Ovary (tissue), 10 donors: ENCODE measurements at places on chromosomes 2 and 18.

- H3K27ac ChIP-seq: no peak overlapping the region
- H3K36me3 ChIP-seq: no peaks in the 10 kb centered on the region
- no peaks in the 10 kb centered on the region for H3K27me3 ChIP-seq
- no peaks in the 10 kb centered on the region for H3K4me1 ChIP-seq
- H3K4me3 ChIP-seq: no peak overlapping the region
These were observed 120.6 kb downstream of the PTRHD1 start for GRCh38 chr2:24672589-24672988.

GRCh38 chr2:108805782-108806181 lies 19.2 kb downstream of the CCDC138 start:
- H3K27ac ChIP-seq: no peak overlapping the region
- no peak overlapping the region for H3K4me3 ChIP-seq
- H3K36me3 ChIP-seq: no peaks in the 10 kb centered on the region
- no peak for DNase-seq

DNA sequence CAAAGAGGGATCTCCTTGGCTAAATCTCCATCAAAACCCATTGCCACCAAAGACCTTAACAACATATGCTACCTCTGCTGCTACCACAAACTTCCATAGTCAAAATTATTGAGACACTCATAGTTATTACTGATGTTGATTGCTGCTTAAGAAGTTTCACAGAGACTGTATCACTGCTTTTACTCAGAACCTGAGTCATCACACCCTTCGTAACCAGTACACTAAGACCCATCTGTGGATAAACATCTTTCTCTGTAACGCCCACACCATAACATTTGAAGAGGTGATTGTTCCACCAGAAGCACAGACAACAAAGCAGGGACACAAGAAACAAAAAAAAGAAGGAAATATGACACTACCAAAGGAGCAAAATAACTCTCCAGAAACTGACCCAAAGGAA lies 1563.1 kb downstream of the LRP1B start:
- H3K4me1 ChIP-seq: no peaks in the 10 kb centered on the region
- H3K36me3 ChIP-seq: no peaks in the 10 kb centered on the region
- H3K27ac ChIP-seq: no peak overlapping the region
- DNase-seq: no peak
- H3K4me3 ChIP-seq: no peak overlapping the region

GRCh38 chr2:190746971-190747761 lies 98.3 kb downstream of the NAB1 start:
- no peaks in the 10 kb centered on the region for H3K27me3 ChIP-seq
- no peak overlapping the region for H3K4me3 ChIP-seq
- no peak for DNase-seq
- H3K36me3 ChIP-seq: no peaks in the 10 kb centered on the region
- H3K4me1 ChIP-seq: peaks cover 2% of the 10 kb centered on the region
- H3K27ac ChIP-seq: no peak overlapping the region

GRCh38 chr2:234425639-234426603 lies 71.0 kb downstream of the ARL4C start:
- H3K4me1 ChIP-seq: peaks cover 1% of the 10 kb centered on the region
- DNase-seq: no peak
- no peaks in the 10 kb centered on the region for H3K36me3 ChIP-seq
- no peak overlapping the region for H3K27ac ChIP-seq
- H3K4me3 ChIP-seq: no peak overlapping the region

DNA sequence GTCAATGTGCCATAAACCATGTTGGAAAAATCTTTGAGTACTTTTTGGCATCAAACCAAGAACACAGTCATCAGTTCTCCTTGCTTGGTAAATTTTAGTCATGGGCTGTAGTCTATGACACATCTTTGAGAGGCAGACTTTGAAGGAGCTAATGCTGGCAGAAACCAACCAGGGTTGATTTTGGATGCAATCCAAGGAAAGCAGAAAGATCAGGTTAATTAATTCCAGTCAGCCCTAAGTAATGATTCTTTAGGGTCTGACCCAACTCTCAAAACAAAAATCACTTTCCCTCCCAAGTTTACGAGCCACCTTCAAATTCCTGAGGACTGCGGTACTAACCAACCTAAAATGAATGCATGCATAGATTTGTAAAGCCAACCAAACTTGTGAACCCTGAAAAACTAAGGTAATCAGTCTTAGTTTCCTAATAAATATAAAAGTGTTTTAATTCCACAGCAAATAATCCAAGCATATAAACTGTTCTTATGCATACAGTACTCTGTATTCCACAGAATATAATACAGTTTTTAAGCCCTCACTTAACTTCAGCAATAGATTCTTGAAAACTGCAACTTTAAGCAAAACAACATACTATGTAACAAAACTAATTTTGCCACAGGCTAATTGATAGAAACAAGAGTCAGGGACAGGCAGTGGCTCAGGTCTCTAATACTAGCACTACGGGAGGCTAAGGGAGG lies 22.0 kb downstream of the AP1S3 start:
- H3K27ac ChIP-seq: no peak overlapping the region
- DNase-seq: no peak
- no peaks in the 10 kb centered on the region for H3K36me3 ChIP-seq
- no peaks in the 10 kb centered on the region for H3K27me3 ChIP-seq

DNA sequence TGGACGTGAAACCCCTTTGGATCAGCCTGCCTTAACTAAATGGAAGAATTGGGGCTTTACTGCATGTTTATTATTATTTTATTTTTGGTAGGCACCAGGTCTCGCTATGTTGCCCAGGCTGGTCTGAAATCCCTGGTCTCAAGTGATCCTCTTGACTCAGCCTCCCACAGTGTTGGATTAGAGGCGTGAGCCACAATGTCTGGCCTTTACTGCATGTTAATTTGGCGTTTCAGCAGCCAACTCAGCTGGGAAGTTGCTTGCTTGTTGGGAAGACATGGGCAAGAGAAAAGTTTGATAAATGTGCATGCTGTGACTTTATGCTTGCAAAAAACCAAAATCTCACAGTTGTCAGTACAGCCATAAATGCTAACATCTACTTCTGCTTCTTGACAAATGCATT lies 105.1 kb downstream of the FMNL2 start:
- no peaks in the 10 kb centered on the region for H3K27me3 ChIP-seq
- no peak overlapping the region for H3K4me3 ChIP-seq
- no peaks in the 10 kb centered on the region for H3K36me3 ChIP-seq
- H3K4me1 ChIP-seq: peaks cover 8% of the 10 kb centered on the region

- no peaks in the 10 kb centered on the region for H3K27me3 ChIP-seq
- no peak overlapping the region for H3K27ac ChIP-seq
- no peaks in the 10 kb centered on the region for H3K36me3 ChIP-seq
- H3K4me3 ChIP-seq: no peak overlapping the region
- H3K4me1 ChIP-seq: peaks cover 18% of the 10 kb centered on the region
These were observed 184.1 kb downstream of the HDAC4 start for GRCh38 chr2:239216614-239217273.

GRCh38 chr18:10953672-10954071 lies 195.7 kb downstream of the PIEZO2 start:
- no peaks in the 10 kb centered on the region for H3K4me1 ChIP-seq
- H3K36me3 ChIP-seq: no peaks in the 10 kb centered on the region
- no peak overlapping the region for H3K27ac ChIP-seq
- no peaks in the 10 kb centered on the region for H3K27me3 ChIP-seq
- DNase-seq: no peak

DNA sequence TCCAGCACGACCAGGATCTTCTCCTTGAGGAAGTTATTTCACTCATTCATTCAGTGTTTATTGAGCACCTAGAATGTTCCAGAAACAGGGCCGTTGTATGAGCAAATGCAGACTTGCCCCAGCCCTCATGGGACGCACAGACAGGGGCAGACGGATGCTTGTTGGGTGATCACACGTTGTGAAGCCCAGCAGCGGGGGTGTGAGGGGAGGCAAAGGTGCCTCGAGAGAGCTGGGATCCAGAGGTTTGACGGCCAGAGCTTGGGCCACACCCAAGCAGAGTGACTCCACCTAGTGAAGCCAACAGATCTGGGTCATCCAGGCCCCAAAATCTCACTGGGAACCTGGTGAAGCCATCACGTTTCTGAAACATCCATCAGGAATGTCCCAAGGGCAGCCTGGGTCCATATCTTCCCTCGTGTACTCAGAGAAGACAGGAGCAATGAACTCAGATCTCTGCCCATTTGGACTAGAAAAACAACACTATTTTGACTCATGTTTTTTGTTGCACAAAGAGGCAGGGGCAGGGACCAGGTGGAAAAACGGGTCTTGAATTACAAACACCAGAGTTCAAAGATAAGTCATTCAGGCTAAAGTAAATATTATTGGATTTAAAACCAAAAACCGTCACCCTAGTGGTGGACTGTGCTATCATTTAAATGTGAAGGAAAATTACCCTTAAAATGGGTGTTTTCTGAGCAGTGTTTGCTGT lies 54.9 kb upstream of the RBM44 start:
- no peak for DNase-seq
- no peaks in the 10 kb centered on the region for H3K27me3 ChIP-seq
- no peak overlapping the region for H3K4me3 ChIP-seq

GRCh38 chr2:173441222-173441621 lies 86.5 kb downstream of the CDCA7 start:
- H3K27ac ChIP-seq: no peak overlapping the region
- no peaks in the 10 kb centered on the region for H3K27me3 ChIP-seq
- H3K4me1 ChIP-seq: no peaks in the 10 kb centered on the region
- no peak overlapping the region for H3K4me3 ChIP-seq
- no peaks in the 10 kb centered on the region for H3K36me3 ChIP-seq

GRCh38 chr2:105114551-105114950 lies 76.7 kb downstream of the MRPS9 start:
- no peak for DNase-seq
- H3K36me3 ChIP-seq: no peaks in the 10 kb centered on the region
- H3K4me1 ChIP-seq: no peaks in the 10 kb centered on the region
- H3K27ac ChIP-seq: no peak overlapping the region
- no peaks in the 10 kb centered on the region for H3K27me3 ChIP-seq
- H3K4me3 ChIP-seq: no peak overlapping the region

GRCh38 chr2:50178050-50178449 lies 853.9 kb downstream of the NRXN1 start:
- H3K27ac ChIP-seq: no peak overlapping the region
- H3K4me1 ChIP-seq: no peaks in the 10 kb centered on the region
- no peak for DNase-seq
- H3K36me3 ChIP-seq: no peaks in the 10 kb centered on the region
- no peak overlapping the region for H3K4me3 ChIP-seq

DNA sequence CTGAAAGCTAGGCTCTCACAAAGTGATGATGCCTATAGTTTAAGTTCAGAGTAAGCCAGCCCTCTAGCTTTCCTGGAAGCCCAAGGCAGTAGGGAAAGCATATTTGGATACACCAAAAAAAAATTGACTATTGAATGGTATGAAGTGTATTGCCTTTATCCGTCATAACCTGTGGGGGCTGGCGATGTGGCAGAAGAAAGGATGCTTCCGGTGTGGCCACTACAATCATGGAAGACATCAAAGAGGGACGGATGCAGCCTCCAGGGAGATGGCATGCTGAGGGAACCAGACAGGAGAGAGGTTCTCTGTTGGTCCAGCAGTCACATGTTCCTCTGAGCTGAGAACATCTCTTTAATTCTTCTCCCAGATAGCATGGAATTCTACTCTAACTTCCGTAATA lies 170.3 kb downstream of the TMEM18 start:
- H3K4me3 ChIP-seq: no peak overlapping the region

GRCh38 chr2:172969166-172969565 lies 106.5 kb upstream of the MAP3K20 start:
- no peak overlapping the region for H3K4me3 ChIP-seq
- H3K36me3 ChIP-seq: no peaks in the 10 kb centered on the region
- H3K4me1 ChIP-seq: peaks cover 19% of the 10 kb centered on the region
- no peak overlapping the region for H3K27ac ChIP-seq

GRCh38 chr18:13269013-13269280 lies 50.4 kb downstream of the LDLRAD4 start:
- no peak overlapping the region for H3K4me3 ChIP-seq
- H3K27ac ChIP-seq: peak overlapping the region; percentile 31
- H3K4me1 ChIP-seq: peaks cover 4% of the 10 kb centered on the region
- no peaks in the 10 kb centered on the region for H3K27me3 ChIP-seq

DNA sequence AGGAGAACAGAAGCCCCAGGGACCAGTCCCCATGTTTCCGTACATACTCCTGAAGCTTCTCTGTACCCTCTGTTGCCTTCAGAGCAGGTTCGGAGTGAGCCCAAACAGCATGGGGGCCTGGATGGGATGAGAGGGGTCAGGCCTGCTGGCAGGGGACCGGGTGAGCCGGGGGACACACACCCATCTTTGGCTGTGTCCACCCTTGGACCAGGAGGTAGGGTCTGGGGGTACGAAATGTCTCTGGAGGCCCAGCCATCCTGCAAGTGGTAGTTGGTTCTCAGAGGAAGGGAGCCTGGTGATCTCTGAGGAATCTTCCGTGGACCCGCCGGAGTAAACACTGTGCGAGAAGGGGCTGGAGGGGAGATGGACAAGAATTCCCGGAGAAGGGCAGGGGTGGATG lies 15.3 kb downstream of the FBLN7 start:
- no peaks in the 10 kb centered on the region for H3K36me3 ChIP-seq
- no peak overlapping the region for H3K27ac ChIP-seq
- H3K4me1 ChIP-seq: no peaks in the 10 kb centered on the region
- DNase-seq: no peak

- no peaks in the 10 kb centered on the region for H3K27me3 ChIP-seq
- H3K27ac ChIP-seq: no peak overlapping the region
- no peak for DNase-seq
- no peak overlapping the region for H3K4me3 ChIP-seq
- H3K36me3 ChIP-seq: no peaks in the 10 kb centered on the region
These were observed 149.2 kb upstream of the NOSTRIN start for GRCh38 chr2:168652997-168653921.

DNA sequence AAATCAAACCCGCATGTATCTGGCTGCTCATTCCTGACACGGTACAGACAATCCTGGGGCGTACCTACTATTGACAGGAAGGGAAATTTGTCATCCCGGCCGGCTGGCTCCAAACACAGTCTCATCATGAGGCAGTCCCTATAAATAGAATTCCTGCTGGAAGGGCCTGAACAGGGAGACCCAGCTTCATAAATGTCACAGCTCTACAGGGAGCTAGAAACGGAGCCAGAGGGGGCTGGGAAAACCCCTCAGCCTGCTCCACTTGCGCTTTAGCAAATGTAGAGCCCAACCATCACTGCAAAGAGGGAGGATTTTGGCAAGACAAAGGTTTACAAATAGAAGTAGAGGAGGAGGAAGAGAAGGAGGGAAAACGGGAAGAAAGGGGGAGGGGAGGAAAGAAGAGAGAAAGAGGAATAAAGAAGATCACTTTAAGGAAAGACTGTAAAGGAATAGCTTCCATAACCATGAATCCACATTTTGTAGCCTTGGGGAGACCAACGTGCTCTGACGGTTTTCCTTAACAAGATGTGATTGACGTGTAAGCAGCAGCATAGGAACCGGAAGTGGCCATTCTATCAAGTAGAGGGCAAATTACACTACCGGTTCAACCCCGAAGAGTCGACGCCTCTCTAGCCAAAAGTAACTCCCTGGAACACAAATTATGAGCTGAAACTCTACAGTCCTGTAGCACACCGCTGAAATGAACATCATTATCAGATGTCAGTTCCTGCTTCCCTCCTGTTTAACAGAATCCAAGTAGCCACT lies 56.8 kb upstream of the TTN start:
- H3K27me3 ChIP-seq: no peaks in the 10 kb centered on the region
- H3K27ac ChIP-seq: no peak overlapping the region
- peak; percentile 59 for DNase-seq

GRCh38 chr2:136572335-136572734 lies 193.0 kb upstream of the THSD7B start:
- H3K27ac ChIP-seq: no peak overlapping the region
- no peaks in the 10 kb centered on the region for H3K4me1 ChIP-seq
- H3K36me3 ChIP-seq: no peaks in the 10 kb centered on the region

- no peaks in the 10 kb centered on the region for H3K36me3 ChIP-seq
- no peaks in the 10 kb centered on the region for H3K4me1 ChIP-seq
- no peak for DNase-seq
- no peak overlapping the region for H3K4me3 ChIP-seq
- H3K27ac ChIP-seq: no peak overlapping the region
- no peaks in the 10 kb centered on the region for H3K27me3 ChIP-seq
These were observed 115.4 kb downstream of the KYNU start for GRCh38 chr2:142992840-142993239.
